ENCODE measurements at places on chromosomes 7 and 10.

GRCh38 chr10:90920986-90921666 is at the start of gene ANKRD1:
ANKRD1 (minus strand) TSS chr10:90921087; CDS start chr10:90921027, 60 bp downstream.
- DNase-seq, result no peak

DNA sequence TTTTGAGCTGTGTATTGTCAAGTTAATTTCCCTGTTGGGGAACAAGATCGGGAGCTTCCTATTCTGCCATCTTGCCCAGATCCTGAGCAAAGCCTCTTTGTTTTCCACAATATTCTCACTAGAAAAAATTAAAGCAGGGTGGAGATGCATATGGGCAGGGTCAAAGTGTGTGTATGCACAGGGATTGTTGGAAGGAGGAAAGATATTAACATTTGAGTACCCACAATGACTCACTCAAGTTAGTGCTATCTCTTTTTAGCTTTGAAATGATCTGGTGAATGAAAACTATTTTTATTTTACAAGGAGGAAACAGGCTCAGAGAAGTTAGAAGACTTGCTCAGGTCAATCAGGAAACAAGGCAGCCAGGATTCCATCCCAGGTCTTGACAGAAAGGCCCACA is 6.7 kb upstream of the BTBD16 start:
- no peak for DNase-seq

DNA sequence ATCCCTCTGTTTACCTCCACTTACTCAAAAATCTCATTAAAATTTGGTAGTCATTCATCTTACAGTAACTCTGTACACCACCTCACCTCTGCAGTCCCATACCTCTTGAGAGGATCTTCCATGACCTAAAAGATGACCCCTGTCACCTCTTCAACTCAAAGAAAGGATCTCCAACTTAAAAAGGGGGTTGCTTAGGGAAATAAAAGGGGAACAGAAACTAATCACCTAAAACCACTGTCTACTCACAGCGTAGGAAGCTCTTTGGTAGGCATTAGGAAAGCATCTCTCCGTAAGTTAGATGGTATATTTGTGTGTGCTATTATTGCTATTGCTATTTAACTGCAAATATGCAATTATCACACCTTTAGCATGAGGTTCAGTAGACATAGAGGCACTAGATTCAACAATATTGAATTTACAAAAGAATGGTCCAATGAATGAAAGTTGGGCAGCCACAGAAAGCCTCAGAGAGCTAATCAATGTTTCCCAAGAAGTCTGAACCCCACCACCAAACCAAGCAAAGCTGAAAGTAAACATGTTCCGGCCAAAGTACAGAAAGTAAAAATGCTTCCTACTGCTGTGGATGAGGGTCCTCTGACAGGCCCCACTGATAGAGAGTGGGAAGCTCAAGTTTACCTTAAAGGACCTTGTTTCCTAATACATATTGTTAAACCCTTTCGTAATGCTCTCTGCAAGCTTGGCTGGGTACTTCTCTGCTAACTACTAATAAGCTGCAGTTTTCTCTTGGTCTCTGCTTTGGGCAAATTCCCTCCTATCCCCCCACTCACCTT is 105.8 kb downstream of the GRM8 start:
- no peak for DNase-seq

DNA sequence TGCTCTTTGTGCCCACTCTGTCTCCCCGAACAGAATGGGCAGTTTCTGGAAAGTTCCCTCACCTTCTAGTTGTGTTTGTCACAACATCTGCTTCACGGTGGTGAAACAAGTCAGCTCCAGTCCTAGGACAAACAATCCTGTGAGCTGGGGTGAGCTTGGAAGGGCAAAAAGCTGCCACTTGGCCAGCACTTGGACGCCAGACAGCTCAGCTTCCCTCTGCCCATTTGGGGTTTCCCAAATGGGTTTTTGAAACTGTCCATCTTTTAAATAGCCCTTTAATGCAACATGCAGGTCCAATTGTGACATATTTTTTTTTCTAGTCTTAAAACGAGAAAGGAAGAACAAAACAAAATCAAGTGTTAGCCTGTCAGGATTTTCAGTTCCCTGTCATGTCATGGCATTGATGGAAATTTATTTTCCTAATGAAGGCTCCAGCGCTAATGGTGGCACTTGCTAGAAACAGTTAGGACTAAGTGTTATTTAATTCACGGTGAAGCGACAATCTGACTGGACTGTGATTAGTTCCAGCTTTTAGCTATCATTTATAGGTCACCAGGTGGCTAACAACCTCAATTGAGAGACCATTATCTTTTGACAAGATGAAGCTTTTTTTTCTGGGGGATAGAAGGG is 181.7 kb downstream of the MYOF start:
- no peak for DNase-seq

- no peak for DNase-seq
Measured at GRCh38 chr7:106110238-106110560, 1.9 kb downstream of the SYPL1 start.

DNA sequence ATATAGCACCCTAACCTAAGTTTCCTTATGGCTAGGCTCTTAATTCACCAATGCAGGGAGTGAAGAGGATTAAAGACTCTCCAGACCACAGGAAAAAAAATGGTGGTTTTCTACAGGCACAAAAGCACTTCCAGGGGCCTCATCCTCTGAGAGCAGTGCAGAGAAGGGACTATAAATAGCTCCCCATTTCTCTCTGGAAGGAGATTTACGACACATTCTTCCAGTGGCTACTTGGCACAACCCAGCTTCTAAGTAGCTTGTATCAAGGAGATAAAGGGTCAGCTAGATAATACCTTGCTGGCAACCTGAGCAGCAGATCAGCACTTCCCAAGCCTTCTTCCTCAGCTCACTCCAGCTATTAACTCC is 73.5 kb downstream of the CRPPA start:
- DNase-seq, result no peak

- no peak for DNase-seq
Measured at GRCh38 chr7:30971440-30971839, 7.7 kb downstream of the GHRHR start.

GRCh38 chr7:70775570-70776156 is 356.3 kb upstream of the GALNT17 start:
- DNase-seq, result no peak

DNA sequence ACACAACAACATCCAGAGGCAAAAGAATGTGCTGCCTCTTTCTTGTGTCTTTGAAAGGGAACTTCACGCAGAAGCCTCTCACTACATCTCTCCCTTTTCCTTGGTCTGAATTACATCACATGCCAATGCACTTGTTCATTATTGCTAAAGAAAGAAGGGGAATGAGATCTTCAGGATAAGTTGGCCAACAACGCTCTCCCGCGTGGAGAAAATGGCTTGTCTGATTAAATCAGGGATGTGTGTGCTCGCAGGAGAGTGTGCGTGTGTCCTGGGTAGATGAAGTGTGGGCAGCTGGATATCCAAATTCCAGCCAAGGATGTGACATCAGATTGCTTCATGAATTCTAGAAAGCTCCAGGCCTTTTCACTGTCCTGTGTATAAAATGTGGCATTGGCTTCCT is 541.6 kb upstream of the FZD8 start:
- DNase-seq, result no peak

DNA sequence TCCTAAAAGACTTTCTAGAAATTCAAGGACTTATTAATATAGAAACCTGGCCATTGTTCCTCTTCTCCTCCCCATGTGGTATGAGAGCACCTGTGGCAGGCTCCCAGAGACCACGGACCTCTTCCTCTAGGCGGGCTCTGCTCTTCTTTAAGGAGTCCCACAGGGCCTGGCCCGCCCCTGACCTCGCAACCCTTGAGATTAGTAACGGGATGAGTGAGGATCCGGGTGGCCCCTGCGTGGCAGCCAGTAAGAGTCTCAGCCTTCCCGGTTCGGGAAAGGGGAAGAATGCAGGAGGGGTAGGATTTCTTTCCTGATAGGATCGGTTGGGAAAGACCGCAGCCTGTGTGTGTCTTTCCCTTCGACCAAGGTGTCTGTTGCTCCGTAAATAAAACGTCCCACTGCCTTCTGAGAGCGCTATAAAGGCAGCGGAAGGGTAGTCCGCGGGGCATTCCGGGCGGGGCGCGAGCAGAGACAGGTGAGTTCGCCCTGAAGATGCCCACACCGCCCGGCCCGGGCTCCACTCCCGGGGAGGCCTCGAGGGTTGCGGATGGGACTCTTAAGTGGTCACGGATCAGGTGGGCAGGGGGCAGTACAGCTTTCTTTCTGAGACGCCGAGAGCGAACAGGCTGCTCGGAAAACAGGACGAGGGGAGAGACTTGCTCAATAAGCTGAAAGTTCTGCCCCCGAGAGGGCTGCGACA is at the start of gene SLC26A4:
Gene SLC26A4 (plus strand): TSS at position 448 of the 700 bp plus-strand sequence. CDS start 814 bp downstream, outside the sequence.
- no peak for DNase-seq

DNA sequence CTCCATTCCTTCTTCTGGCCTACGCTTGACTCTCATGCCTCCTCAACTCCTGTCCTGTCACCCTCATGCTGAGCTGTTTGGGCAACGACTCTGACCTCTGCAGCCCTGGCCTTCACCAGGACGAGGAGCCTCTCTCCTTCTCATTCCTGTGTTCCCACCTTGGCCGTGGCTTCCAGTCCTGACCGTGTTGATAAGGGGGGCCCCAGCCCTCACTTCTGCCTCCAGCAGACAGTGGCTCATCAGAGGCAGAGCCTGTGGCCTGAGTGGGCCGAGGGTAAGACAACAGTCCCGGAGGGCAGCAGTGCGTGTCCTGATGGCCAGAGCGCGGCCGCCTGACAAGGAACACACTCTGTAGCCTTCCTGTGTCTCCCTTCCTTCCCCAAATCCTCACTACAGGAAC is 61.7 kb upstream of the UBE3C start:
- DNase-seq, result no peak

DNA sequence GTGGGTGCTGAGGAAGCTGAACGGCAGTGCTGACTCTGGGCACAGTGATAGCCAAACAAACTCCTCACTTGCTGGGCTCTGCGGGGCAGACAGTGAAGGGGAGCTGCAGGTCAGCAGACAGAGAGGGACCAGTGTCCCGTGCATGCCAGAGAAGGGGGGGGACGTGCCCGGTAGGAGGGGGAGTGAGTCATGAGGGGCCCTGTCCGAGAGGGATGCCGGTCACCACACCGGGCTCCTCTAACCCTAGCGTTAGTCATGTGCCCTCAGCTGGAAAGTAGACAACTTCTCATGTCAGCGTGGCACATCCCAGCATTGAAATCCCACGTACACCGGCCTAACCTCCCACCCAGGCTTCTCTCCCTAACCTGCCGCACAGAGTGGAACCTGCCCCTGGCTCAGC is 117.1 kb upstream of the DPP6 start:
- DNase-seq, result no peak

DNA sequence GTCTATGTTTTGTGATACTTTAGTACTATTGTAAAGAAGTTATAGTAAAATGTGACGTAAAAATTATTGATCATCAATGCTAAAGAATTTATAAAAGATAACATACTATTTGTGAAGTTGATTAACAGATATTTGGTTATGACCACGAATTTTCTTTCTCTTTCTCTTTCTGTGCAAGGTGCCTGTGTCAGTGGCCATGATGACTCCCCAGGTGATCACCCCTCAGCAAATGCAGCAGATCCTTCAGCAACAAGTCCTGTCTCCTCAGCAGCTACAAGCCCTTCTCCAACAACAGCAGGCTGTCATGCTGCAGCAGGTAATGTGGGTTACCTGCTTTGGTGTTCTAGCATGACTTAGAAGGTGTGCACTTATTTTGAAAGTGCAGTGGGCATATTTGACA is 213.7 kb downstream of the FOXP2 start:
- DNase-seq, result no peak

DNA sequence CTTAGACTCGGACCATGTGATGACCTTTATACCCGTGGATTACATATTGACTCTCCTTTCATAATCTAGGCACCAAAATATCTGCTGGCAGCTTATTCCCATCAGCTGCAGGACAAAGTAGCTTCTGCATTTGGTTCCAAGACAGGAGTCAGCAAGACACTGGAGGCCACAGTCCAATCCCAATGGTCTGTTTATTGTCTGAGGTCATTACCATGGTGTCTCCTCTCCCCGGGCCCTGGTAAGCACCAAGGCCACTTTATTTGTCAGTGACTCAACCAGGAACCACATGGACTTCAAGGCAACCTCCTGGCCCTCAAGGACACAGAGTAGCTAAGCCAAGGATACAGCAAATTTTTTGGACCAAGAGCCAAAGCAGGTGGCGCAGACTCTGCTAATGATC is 36.1 kb downstream of the KCNMA1 start:
- no peak for DNase-seq

- no peak for DNase-seq
Measured at GRCh38 chr10:61907011-61907410, 5.5 kb downstream of the ARID5B start.

DNA sequence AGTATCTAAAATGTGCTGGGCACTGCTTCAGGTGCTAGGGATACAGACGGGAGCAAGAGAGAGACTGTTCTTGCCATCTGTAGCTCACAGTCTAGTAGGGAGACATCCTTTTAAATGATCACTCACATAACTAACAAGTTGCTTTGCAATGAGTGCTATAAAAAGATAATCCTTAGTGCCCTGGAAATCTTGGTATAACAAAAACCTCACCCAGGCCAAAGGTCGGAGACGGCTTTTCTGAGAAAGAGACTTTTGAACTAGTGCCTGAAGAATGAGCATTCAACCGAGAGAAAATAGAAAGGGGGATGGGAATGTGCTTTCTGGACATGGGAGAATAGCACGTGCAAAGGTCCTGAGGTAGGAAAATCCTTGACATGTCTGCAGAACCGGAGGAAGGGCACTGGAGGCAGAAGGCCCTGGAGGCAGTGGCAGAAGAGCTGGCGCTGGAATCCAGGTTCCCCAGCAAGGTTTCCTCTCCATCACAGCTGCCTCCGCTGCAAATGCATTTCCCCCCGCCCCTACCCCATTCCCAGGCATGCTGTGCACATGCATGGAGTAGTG is 89.4 kb downstream of the COL13A1 start:
- no peak for DNase-seq

DNA sequence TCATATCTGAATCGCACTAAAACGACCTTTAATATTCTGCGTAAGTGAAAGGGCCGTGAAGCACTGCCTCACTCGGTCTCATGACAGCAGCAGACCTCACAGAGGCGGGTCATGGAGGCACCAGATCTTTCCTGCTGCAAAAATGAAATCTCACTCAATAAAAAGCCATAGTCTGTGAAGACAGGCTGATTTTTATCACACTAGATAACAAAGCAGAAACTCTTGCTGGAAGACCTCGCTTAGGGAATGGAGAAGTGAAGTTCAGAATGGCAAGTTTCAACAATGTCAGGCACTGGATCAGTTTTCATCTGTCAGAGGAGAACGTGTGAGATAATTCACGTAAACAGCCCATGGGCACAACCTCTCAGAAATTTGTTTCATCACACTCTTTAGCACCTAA is 8.0 kb downstream of the SEPHS1 start:
- no peak for DNase-seq

- DNase-seq, result no peak
Measured at GRCh38 chr10:112810711-112811151, 139.3 kb upstream of the TCF7L2 start.

DNA sequence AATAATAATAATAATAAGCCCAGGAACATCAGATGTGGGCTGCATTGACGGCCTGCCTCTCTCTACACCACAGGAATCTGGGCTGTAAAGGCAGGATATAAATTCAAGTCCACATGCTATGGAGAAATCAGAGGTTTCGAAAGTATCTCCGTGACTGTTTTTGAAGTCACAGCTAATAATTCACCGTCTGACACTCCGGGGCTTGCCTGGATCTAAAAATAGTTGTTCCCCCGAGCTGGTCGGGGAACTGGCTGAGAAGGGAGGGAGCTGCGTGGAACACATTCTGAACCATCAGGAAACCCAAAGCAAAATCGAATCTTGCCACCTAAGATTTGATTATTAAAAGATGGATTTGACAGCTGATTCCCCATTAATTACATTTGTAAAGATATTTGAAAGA is 35.4 kb downstream of the KLF6 start:
- DNase-seq, result no peak

- DNase-seq, result no peak
Measured at GRCh38 chr10:68095153-68095552, 14.1 kb upstream of the MYPN start.
